ENCODE measurements at places on chromosomes 1 and 21.

DNA sequence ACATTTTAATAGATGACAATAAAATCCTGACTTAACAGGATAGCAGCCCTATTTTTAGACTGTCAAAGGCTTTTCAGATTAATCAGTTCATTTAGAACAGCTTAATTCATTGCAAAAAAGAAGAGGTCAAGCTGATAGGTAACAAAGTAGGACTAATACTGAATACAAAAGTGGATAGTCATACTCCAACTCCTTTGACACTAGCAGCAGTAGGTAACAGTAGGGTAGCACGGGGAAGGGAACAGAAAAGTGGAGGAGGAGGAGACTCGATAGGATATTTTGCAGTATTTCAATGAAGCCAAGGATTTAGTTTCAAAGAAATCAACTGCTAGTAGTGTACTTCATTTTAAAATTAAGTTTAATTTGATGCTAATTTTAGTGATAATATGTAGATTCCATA lies 51.1 kb downstream of the USP1 start:
- DNase-seq = no peak

DNA sequence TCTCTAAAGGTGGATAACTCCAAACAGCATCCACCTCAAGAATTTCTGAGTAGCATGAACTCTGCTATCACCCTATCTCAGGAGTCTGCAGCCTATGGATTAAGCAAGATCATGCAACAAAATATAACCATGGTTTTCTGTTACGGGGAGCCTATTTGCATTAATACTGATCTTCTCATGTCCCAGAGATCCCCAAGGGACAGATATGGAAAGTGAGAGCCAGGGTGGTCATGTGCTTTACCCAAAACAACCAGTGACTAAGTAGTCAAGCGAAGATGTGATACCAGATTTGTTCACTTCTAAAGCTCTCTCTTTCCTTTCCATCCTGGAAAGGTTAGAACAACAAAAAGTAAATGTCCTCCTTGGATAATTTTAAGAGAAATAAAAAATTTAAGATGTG lies 125.1 kb downstream of the PRRX1 start:
- DNase-seq = no peak

DNA sequence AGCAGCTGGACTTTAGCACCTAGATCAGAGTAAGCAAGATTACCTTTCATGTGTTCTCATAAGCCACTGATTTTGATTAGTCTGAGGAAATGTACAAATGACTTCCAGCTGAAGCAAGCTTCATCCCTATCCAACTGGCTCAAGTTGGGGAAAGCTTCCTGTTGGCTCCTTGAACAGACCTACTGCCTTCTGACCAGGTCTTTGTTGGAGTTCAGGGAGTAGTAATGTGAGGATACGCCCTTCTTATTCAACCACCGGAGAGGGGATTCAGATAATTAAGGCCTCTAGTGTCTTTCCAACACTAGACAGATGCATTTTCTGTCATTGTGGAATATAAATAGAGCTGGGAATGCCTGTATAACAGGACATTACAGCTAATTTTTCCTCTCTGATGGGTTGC lies 268.9 kb downstream of the TGFB2 start:
- no peak for DNase-seq

DNA sequence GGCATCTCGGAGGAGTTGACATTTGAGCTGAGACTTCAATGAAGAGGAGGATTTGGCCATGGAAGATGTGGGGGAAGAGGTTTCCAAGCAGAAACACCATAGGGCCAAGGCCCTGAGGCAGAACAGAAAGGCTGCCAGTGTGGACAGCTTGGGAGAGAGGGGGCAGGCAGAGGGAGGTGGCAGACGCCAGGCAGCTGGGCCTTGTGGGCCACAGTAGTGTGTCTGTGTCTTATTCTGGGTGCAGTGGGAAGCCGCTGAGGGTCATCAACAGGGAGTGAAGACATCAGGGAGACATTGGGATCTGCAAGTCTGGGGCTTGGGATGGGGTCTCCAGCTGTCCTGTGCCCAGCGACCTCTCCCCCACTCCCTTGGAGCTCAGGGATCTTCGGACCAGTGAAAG lies 96.8 kb downstream of the LACTBL1 start:
- DNase-seq = no peak

- DNase-seq = no peak
These were observed 247.6 kb downstream of the TM2D1 start for GRCh38 chr1:61477301-61477700.

DNA sequence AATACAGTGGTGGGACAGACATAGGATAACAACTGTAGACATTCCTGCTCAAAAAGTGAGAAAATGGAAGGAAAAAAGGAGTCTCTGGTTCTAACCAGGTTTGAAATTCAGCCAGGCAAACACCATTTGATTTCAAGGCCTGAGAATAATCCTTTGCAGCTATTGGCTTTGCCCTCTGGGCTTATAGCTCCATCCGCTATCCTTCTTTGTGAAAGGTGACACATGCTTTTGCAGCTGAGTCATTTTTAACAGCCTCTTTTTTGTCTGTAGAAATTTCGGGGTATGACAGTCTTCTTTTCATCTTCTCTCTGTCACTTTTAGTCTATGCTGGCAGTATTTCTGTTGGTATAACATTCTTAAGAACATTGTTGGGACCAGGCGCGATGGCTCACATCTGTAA lies 16.2 kb downstream of the SDHC start:
- no peak for DNase-seq

DNA sequence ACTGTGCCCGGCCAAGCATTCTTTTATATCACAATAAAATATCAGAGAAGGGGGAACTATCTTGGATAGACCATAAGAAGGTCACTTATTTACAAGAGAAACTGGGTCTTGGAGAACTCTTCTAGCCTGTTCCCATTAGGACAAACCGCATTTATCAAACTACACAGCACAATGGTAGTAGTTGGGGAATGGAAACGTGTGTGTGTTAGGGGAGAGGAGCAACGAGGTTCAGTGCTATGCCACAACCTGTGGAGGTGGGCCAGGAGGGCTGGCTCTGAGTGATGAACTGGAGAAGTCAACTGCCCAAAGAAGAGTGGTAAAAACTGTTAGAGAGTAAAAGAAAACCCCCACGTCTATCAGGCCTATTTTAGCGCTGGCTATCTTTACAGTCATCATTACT lies 1.6 kb downstream of the DONSON start:
- DNase-seq = no peak

GRCh38 chr1:17825273-17826164 lies 70.4 kb downstream of the ACTL8 start:
- no peak for DNase-seq

DNA sequence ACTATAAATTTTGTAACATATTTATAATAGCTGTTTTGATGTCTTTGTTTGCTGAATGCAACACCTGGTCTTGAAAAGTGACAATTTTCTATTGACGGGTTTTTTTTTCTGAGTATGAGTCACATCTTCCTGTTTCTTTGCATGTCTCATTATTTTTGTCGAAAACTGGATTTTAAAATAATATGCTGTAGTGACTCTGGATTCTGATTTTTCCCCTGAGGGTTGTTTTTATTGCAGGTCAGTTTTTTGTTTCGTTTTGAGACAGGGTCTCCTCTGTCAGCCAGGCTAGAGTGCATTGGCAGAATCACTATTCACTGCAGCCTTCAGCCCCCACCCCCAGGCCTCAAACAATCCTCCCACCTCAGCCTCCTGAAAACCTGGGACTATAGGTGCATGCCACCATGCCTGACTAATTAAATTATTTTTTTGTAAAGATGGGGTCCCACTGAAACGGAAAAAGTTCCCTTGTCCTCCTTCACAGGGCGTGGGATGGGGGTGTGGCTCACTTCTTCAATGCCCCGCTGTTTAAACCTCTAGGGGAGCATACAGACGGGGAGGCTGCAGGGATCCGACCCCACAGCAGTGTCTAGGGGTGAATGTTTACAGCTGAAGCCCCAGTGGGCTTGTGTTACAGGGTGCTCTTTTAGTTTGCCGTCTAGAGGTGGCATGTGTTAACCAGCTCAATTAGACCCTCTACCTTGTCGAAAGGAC lies 11.3 kb upstream of the PPIE start:
- no peak for DNase-seq

- no peak for DNase-seq
These were observed 31.9 kb downstream of the RUSC1 start for GRCh38 chr1:155352631-155353030.

GRCh38 chr1:16915627-16915973 lies 6.1 kb upstream of the CROCC start:
- DNase-seq = no peak

DNA sequence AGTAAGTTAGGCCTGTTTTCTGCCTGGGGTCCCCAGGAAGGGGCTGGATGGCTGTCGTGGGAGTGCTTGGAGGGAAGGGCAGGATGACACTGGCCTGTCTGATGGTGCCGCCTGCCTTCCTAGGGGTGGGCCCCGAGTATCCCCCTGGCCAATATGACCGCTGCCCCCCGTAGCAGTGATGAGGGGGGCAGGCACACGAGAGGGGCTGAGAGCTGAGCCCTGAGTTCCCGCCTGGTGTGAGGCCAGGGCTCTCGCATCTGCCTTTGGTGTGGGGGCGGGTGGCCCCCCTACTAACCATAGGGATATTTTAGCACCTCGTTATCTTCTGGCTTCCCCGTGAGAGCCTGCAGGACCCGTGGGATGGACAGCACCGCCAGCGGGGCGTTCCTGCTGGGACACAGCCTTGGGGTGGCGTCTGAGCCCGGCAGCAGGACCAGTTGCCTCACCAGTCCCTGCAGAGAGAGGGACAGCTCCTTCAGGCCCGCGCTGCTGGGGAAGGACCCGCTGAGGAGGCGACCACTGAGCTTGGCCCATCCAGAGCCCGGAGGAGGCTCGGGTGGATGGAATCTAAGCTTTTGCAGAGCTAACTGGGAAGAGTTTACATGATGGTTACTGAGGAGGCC lies 10.4 kb downstream of the KRTAP10-1 start:
- DNase-seq = no peak

DNA sequence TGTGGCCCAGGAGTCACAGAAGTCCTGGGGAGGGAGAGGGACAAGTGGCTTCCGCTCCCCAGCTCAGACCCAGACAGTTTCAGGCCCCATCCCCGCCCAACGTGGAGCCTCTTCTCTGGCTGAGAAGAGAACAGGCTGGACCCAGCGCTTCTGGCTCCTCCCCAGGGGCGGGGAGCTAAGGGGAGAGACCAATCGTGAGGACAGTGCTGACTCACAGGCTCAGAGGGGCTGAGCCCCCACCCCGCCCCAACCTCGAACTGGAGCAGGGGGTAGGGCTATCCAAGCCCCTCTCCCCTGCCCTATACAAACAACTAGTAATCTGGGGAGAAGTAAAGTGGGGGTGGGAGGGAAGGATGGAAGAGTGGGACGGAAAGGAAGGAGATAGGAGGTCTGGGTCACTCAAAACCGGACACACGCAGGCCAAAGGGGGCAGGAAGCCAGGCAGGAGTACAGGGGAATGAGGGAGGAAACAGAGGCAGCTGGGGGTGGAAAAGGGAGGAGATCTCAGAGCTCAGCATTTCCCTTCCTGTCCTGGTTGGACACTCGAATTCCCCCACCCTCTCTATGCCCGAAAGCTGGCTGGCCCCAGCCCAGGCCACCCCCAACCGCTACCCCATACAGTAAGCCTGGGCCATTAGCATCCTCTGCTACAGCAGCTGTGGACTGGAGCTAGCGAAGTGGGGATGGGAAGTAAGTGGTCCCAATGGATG lies at the start of gene SHC1:
Gene SHC1, minus strand, starts transcription at position 117 of the 710 bp plus-strand sequence. CDS start 221 bp downstream, outside the sequence.
- no peak for DNase-seq

DNA sequence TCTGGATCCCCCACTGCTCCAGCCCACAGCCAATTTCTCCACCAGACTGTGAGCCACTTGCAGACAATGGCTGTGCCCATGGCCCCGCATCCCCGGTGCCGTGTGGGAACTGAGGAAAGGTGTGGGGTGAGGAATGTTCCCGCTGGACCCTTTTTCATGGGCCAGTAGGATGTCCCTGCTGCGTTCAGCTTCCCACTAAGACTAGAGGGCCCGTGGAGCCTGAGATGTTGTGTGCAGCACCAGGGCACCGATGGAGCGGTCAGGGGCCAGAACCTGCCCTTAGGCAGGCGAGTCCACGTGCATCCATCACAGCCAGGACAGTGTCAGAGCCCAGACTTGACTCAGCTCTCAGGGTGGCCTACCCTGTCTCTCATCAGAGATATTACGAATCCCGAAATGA lies 105.7 kb upstream of the COL6A1 start:
- no peak for DNase-seq

DNA sequence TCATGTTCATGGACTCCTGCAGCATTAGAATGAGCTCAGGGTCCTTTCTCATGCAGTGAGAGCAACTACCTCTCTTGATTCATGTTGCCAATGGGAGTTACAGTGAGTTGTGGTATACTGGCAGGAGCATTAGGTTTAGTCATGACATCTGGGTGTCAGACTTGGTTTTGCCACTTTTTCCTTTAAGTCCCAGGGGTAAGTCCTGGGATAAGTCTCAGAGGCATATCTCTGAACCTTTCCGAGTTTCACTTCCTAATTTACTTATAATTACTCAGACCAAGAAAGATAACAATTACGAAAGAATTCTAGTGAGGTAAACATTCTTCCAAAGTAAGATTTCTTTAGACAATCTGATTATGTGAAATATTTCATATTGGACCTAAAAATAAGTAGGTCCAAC lies 606.0 kb downstream of the SMYD3 start:
- DNase-seq = no peak

GRCh38 chr1:81466961-81467360 lies 333.8 kb upstream of the ADGRL2 start:
- DNase-seq = peak; percentile 2

DNA sequence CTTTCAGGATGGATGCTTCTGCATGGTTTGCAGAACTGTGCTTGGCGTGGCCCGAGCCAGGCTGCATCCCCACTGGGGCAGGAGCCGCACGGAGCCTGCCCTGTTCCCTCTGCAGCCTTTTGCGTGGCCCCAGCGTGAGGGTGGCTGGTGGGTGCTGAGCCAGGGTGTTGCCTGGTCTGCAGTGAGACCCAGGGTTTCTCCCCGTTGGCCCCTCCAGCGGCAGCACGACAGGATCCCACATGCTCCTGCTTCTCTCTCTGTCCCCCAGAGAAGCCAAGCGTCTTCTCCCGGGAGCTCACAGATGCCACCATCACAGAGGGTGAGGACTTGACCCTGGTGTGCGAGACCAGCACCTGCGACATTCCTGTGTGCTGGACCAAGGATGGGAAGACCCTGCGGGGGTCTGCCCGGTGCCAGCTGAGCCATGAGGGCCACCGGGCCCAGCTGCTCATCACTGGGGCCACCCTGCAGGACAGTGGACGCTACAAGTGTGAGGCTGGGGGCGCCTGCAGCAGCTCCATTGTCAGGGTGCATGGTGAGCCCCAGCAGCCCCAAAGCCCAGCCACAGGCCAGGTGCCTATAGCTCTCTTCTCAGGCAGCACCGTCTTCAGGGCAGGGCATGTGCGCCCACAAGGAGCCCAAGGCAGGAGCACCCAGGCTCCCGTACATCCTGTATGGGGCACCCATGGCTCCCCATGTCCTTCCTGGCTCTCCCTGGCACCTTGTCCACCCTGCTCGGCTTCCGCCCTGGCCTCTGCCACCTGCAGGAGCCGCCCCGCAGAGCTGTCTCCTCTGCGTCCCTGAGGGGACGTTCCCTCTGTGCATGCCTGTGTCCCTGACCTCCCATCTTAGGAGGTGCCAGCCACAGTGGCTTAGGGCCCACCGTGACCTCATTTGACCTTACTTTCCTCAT lies 78.9 kb downstream of the OBSCN start:
- DNase-seq = no peak

DNA sequence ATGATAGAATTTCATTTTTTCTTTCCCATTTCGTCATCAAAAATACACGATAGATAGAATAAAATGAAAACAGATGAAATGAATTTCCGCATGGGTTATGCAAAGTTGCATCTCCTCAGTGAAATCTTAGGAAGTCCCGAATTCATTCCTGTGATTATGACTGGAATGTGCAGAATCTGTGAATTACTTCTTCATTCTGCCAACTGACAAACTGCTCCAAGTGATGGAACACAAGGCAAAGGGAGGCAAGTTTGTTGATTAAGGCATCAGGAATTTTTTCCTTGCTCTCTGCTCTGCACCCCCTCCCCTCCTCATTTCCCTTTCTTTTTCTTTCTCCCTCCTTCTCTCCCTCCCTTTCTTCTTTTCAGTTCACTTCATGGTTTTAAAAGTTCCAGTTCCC lies 37.0 kb upstream of the ADGRL4 start:
- no peak for DNase-seq
